ENCODE measurements at places on chromosomes 5 and 9.

GRCh38 chr5:1432296-1432695 is 12.9 kb downstream of the SLC6A3 start:
- no peak for DNase-seq

DNA sequence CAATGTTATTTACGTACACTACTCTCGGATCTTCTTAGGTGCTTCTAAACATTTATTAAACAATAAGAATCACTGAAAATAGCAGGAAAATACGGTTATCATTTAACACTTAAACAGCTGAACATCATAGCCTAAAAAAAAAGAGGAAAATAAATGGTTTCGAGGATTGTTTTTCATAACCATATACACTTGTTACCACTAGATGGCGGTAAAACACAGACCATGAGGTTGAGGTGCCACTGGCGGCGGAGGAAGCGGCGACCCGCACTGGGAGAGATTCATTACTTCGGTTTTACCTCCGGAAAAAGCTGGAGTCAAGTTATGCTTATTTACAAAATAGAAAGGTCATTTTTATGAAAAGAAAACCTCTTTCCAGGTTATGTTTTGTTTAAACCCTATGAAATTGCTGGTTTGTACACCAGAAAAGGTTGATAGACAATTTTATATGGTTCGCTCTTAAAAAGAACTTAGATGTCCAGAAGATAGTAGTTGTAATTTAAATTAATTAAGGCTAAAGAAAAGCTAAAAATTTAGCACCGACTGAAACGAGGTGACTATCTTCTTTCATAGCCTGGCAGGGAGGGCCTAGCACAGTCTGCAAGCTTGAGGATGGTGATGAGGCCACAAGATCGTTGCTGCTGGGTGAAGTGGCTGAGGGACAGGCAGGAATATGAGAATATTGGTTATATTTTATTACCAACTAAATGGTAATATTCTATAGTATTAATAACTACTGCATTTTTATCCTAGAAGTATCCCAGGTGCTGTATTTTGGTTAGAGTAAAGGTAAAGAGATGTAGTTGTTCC is 605.7 kb downstream of the RAB3C start:
- peak; percentile 69 for DNase-seq

DNA sequence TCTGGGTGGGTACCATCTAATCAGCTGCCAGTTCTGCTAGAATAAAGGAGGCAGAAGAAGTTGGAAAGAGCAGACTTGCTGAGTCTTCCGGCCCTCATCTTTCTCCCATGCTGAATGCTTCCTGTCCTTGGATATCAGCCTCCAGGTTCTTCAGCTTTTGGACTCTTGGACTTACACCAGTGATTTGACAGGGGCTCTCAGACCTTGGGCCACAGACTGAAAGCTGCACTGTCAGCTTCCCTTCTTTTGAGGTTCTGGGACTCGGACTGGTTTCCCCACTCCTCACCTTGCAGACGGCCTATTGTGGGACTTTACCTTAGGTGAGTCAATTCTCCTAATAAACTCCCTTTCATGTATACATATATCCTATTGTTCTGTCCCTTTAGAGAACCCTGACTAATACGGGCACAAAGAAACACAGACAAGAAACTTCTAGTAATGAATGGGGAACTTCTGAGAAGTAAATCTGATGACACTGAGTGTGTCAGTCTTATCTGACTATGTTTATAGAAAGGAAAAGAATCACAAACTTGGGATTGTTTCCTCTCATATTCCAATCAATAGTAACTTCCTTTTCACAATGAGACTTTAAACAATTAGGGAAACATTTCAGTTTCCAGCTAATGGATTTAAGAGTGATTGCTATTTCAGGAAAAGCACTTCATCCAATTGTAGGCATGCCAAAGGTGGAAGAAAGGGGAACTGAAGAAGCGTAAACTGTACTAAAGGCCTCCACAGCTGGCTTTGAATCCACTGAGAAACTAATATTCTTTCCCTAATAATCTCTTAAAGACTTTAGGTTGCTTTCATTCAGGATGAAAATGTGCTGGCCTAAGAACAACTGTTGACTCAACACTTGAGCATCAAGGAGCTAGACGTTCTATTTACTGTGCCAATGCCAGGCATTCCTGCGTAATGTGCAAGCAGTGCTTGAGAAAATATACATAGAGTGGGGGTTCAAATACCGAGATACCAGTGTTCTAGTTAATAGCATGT is 127.9 kb upstream of the PTGER4 start:
- no peak for DNase-seq

DNA sequence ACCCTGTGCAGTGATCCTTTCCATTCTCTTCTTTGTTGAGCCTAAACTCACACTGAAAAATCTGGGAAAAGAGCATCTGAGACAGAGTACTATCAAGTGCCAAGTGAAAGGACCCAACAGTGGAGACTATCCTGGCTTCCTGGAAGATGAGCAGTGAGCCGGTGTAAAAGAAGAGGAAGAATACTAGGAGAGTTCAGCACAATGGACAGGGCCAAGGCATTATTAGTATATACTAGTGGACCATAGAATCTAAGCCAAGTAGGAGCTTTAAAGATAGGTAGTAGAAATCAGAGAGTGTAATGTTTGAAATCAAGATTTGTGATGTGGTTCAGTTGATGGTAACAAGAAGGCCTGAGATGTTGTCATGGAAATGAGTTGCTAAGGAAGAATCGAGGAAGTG is 140.8 kb downstream of the CAMK4 start:
- DNase-seq: no peak

- DNase-seq: no peak
Measured at GRCh38 chr5:174919351-174919750, 195.0 kb downstream of the MSX2 start.

GRCh38 chr9:3508078-3508431 is 17.7 kb downstream of the RFX3 start:
- DNase-seq: no peak

DNA sequence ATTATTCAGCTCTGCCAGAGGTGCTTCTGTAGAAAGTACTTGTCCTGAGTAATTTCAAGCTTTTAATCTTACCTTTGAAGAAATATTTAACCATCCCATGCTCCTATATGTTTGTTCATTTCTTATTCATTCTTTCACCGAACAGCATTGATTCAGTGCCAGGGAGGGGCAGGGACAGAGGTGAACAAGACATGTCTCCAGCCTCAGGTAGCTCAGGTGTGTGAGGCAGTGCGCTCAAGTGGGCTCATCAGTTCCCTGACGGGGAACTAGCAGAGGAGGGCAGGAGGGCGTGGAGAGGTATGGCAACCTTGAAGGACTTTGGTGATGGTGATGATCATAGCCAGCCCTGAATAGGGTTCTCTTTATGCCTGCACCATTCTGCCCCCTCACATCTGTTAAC is 25.9 kb downstream of the ERGIC1 start:
- DNase-seq: no peak

- no peak for DNase-seq
Measured at GRCh38 chr5:91929522-91929817, 546.4 kb upstream of the ARRDC3 start.

DNA sequence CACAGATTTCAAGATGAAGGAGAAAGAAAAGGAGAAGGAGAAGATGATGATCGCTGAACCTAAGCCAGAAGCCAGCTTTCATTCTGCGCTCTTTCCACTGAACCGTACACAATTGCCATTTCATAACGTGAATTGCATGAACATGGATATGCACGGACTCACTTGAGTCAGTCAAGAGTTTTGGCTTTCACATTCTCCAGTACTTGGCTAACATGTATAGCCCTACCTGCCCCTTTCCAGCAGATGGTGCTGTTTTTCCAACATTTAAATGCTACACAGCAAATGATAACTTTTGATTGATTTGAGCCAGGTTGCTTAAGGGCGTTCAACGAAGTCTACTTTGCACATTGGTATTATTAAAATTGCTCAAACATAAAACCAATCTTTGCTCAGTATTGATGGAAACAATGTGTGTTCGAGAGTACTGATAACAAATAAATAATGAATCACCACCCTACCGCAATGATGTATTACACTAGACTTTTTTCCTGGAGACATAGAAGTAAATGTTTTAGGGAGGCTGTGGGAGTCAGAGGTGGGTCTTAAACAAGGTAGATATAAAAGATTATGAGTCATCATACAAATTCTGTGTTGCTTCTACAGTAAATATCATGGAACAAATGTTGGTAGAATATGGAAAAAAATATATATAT is 196.4 kb downstream of the TRPM3 start:
- DNase-seq: peak; percentile 27

- no peak for DNase-seq
Measured at GRCh38 chr5:78326930-78327329, 32.4 kb upstream of the AP3B1 start.

GRCh38 chr5:60630179-60630578 is 69.8 kb downstream of the DEPDC1B start:
- DNase-seq: no peak

- no peak for DNase-seq
Measured at GRCh38 chr5:171295299-171295698, 13.7 kb upstream of the TLX3 start.

DNA sequence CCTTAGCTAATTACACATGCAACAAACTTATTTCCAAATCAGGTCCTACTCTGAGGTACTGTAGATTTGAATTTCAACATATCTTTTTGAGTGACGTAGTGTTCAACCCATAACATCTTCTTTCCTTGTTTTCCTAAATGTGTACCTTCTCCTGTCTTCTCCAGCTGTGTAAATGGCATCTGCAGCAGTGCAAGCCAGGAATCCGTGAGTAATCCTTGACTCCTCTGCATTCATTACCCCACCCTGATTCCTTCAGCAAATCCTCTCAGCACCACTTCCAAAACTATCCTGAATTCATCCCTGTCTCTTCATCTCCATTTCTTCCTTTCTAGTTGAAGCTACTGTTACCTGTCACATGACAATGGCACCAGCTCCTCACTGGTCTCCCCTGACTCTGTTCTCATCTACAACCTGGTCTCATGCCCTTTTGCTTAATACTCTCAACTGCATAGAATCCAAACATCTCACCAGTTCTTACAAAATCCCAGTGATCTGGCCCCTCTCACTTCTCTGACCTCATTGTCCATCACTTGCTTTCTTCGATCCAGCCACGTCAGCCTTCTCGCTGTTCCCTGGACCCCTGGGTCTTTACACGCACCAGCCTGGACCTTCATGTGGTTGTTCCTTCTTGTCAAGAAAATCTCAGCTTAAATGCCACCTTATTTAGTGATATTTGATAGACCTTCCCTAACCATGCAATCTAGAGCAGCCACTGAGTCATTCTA is 14.6 kb upstream of the TRAF1 start:
- no peak for DNase-seq

- no peak for DNase-seq
Measured at GRCh38 chr5:39353717-39354399, 10.4 kb downstream of the C9 start.

DNA sequence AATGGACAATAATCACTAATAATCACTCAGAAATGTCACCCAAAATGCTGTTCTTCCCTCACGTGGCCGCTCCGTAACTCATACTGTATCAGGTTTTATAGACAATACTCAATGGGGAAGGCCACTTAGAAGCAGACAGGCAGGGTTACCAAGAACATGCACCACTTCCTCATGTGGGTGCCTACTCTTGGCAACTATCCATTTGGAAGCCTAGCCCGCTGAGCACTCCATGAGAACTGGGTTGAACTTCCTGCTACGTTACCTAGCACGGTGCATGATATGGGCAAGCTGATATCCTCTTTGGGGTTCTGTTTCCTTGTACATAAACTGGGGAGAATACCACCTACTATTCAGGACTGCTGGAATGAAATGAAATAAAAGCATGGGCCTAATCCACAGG is 14.3 kb downstream of the DAP start:
- peak; percentile 74 for DNase-seq

- DNase-seq: no peak
Measured at GRCh38 chr5:14146725-14147124, 3.6 kb downstream of the TRIO start.

DNA sequence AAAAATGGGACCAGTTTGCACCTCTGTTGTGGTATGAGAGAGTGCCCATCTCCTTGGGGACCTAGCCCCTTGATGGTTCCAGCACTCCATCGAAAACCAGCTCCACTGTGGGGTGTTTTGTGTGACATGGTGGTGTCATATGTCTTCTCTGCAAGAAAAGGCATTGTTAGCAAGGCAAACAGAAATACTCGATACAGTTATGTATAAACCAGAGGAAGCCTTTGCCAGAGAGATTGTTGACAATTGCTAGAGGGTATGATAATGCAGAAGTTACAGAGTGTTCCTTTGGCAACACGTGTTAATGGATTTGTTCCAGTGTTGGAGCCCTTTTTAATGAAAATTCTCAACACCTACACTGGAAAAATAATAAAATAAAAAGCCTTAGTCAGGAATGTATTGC is 270.4 kb upstream of the DMRT1 start:
- DNase-seq: no peak

GRCh38 chr9:78713614-78714405 is 416.9 kb downstream of the PSAT1 start:
- DNase-seq: no peak

- DNase-seq: no peak
Measured at GRCh38 chr9:27679338-27679737, 106.1 kb upstream of the C9orf72 start.

- DNase-seq: no peak
Measured at GRCh38 chr9:83280790-83281189, 217.8 kb upstream of the RASEF start.

DNA sequence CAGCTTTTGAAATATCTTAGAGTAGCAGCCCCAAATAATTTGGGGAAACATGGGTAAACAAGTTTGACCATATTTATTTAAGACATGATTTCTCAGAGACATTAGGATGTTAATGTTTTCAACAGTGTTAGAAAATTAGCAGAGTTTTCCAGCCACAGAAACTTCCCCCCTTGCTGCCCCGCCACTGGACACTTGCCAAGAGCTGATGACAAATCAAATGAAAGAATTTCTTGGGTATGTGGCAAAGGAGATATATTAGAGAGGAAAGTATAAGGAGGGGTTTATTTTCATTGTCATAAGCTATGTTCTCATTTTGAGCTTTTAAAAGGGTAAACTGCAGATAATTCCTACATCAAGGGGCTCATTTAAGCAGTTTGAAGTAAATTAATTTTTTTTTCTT is 15.9 kb downstream of the GABRA1 start:
- DNase-seq: no peak

DNA sequence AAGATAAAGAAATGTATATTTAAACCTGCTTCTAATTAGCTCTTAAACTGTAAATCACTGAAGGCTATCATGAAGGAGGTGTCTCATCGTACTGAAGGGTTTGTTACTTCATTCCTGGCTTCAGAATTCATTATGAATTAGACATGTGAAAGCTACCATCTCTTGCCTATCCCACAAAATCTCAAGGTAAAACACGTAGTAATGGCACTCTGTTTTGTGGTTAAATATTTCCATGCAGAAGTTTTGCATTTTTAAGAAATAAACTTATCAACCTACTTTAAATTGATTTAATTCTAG is 490.7 kb upstream of the NUDT12 start:
- no peak for DNase-seq

DNA sequence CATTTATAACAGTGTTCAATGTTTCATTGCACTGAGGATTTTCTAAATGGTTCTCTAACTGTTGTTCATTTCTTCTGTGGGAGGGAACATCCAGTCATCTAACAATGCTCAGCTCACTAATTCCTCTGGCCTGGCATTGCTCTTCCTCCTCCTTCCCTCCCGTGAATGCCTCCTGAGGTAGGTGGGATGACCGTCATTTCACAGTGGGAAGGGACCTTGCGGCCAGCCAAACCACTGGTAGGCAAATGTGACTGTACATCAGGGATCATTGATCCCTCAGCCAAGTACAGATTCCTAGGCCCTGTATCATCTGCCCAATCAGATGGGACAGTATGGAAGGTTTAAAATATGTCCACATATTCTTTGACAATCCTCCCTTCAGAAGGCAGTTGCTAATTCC is 23.7 kb upstream of the VDAC1 start:
- DNase-seq: no peak

- DNase-seq: no peak
Measured at GRCh38 chr9:100428871-100429654, 2.1 kb downstream of the MSANTD3 start.

GRCh38 chr5:153818626-153819025 is 220.1 kb downstream of the FAM114A2 start:
- no peak for DNase-seq

All from transverse colon (tissue), 4 donors.